ENCODE measurements at places on chromosomes 5 and 9.

DNA sequence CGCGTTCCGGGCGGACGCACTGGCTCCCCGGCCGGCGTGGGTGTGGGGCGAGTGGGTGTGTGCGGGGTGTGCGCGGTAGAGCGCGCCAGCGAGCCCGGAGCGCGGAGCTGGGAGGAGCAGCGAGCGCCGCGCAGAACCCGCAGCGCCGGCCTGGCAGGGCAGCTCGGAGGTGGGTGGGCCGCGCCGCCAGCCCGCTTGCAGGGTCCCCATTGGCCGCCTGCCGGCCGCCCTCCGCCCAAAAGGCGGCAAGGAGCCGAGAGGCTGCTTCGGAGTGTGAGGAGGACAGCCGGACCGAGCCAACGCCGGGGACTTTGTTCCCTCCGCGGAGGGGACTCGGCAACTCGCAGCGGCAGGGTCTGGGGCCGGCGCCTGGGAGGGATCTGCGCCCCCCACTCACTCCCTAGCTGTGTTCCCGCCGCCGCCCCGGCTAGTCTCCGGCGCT lies at the start of gene DAPK1:
TSS of gene DAPK1 (plus strand) at position 264 of the 442 bp plus-strand sequence. CDS start 1,211 bp downstream, outside the sequence.
- DNase-seq = no peak

DNA sequence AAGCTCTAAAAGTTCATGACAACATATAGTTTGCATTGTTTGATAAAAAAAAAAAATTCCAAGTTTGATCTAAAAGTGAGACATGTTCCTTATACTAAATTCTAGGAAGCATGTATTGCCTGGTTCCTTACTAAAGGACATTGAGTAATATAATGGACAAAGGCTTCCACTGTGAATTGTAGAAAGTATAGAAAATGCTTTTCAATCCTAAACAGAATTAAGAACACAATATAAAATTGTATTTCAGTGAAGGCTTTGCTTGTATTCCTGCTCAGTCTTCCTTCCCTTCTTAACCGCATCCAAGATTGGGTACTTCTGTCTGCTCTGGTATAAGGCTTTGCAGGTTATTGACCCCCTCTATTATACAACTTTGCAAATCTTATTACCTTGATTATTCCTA lies 2.4 kb downstream of the RECK start:
- DNase-seq = no peak

DNA sequence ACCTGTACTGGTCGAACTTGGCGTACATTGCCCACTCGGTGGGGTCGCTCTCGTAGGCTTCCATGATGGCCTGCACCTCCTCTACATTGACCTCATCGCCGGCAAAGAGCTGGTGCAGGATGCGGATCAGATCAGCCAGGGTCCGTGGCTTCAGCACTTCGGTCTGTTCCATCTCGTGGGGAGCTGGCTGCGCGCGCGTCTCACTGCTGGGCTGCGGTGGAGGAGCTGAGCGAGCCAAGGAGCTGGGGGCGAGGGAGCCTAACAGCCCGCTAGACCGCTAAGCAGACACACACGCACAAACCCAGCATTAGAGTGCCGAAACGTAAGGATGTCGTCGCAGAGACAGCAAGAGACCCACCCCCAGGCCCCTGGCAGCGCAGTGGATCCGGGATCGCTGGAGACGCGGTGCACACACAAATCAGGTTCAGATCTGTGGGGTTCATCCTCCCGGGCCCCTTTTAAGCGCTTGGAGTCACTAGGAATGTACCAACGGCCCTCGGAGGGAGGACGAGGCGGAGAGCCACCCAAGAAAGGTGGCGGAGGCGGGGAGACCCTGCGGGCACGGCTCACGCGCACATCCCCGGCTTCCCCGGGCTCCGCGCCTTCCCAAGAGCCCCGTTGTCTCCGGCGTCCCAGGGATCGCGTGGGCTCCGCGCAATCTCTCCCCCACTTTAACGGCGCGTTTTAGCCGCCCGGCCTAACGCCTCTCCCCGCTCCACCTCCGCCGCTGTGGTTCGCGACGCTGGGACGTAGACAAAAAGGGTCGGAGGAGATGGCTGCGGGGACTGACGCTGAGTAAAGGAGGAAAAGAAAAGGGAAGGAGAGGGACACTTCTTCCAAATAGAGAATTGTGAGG lies at the start of gene CDO1:
TSS of gene CDO1 (minus strand) at position 434 of the 856 bp plus-strand sequence. CDS start at position 172, 262 bp downstream.
- DNase-seq = no peak

DNA sequence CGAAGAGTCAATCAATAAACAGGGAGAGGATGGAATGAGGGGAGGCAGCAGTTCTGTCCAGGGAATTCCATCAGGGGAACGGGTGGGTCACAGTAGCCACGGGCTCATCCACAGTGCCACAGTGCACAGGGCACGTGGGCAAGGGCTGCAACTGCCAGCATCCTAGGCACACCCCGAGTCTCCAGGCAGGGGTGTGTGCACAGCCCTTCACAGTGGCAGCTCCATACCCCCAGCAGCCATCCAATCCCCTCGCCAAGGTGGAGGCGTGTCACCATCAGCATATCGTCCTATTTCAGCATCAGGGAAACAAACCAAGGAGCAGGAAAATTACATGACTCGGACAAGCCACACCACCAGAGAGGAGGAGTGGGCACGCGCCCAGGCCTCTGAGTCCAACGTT lies 133.6 kb downstream of the ADAMTS2 start:
- DNase-seq = no peak

- DNase-seq = no peak
Measured at GRCh38 chr5:144206141-144206540, 35.5 kb downstream of the KCTD16 start.

- no peak for DNase-seq
Measured at GRCh38 chr5:147830035-147830434, 1.4 kb downstream of the SPINK1 start.

DNA sequence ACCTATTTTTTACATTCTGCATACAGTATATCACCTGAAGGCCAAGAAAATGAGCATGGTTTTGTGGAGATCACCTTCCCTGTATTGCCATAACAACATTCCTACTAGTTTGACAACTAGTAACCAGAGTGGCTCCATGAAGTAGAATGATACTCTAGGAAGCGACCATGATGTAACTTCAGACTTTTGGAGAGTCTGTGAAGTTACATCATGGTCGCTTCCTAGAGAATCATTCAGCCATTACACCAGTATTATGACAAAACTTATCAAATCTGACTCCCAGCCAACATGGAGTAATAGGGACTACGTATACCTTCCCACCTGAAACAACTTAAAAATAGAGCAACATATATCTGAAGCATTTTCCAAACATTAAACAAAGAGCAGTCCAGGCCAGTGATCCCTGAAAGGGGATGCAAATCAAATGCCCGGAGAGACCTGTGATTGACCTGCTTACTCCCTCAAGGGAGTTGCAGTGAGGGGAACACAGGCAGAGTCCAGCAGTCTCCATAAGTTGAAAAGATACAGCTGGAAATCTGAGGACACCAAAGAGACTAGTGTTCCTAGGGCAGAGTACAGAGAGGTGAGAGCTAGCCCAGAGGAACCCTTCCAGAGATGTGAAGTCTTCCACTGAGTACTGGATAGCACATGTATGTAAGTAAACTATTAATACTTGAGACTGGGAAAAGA lies 7.8 kb downstream of the ECM2 start:
- no peak for DNase-seq

DNA sequence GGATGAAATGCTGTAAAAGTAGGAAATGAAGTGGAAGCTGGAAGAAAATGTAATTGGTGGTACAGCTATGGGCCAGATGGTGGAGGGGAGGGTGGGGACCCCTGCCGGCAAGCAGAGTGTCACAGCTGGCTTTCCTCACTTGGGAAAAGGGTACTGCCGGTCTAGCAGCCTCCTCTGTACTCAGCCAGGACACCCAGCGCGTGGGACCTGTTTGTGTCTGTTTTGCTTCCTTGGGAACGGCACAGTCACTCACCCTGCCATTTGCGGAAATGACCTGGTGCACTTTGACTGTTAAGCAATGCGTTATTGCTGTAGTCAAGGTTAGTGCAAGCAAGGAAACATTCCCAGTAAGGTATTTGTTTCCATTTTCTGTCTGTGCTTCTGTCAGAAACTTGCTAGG lies 10.1 kb downstream of the TMEM252 start:
- DNase-seq = no peak

DNA sequence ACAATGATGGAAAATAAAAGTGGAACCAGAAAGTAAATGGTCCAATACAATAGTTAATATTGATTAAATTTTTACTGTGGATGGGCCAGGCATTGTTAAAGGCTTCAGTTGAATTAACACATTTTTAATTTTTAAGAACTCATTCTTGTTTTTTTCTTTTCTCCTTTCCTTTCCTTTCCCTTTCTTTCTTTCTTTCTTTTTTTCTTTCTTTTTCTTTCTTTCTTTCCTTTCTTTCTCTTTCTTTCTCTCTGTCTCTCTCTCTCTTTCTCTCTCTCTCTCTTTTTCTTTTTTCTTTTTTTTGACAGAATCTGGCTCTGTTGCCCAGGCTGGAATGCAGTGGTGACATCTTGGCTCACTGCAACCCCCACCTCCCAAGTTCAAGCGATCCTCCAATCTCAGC lies 13.3 kb upstream of the OTULINL start:
- DNase-seq = no peak

GRCh38 chr9:33040792-33041431 lies 15.8 kb downstream of the DNAJA1 start:
- no peak for DNase-seq

- DNase-seq = no peak
Measured at GRCh38 chr5:159456261-159456660, 126.0 kb upstream of the IL12B start.

DNA sequence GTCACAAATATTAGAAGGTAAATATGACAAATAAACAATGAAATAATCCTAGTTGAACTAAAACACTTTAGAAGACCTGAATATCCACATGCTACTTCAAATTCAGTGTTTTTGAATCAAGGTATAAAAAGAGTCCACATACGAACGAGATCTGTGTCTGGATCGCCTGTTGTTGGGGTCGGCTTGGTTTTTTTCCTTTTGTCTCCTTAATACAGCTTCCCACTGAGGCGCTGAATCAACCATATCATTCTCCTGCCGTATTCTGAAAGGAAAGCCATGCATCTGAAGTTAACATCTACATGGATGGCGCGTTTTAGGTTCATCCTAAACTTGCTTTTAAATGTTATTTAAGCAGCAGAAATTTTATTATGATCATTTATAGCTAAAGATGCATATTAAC lies 235.2 kb downstream of the EPB41L4A start:
- no peak for DNase-seq

DNA sequence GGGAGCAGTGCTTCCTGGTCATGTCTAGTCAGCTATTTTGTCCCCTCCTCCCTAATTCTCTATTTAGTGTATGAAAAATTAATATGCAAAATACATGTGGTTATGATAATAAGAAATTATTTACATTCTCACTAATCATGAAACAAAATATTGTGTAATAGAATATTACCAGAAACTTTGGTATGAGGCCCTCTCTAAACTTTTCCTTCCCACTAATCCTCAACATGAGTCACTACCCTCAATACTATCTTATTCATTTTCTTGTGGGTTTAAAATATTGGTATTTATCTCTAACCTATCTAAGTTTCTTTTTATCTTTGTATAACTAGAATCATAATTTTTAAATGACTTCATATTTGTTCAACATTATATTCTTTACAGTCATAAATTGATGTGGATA lies 545.9 kb upstream of the PTPRD start:
- no peak for DNase-seq
